ENCODE measurements at places on chromosomes 6 and 20.

DNA sequence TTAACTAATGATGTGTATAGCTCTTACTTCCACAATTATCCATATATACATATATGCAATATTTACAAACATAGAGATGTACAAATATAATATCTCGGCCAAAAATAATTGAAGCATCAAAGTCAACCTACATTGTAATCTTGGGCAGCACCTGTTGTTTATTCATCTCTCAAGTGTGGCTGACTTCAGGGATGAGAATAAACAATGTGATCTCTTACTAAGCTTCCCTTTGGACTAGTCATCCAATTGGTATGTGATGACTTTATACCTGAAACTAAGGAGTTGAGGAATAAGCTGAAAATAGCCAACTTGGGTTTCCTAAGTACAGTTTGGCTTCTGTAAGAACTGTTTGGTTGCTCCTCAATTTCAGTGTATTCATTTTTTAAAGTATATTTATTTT, 256.6 kb downstream of the KHDC1L start:
- DNase-seq = no peak

DNA sequence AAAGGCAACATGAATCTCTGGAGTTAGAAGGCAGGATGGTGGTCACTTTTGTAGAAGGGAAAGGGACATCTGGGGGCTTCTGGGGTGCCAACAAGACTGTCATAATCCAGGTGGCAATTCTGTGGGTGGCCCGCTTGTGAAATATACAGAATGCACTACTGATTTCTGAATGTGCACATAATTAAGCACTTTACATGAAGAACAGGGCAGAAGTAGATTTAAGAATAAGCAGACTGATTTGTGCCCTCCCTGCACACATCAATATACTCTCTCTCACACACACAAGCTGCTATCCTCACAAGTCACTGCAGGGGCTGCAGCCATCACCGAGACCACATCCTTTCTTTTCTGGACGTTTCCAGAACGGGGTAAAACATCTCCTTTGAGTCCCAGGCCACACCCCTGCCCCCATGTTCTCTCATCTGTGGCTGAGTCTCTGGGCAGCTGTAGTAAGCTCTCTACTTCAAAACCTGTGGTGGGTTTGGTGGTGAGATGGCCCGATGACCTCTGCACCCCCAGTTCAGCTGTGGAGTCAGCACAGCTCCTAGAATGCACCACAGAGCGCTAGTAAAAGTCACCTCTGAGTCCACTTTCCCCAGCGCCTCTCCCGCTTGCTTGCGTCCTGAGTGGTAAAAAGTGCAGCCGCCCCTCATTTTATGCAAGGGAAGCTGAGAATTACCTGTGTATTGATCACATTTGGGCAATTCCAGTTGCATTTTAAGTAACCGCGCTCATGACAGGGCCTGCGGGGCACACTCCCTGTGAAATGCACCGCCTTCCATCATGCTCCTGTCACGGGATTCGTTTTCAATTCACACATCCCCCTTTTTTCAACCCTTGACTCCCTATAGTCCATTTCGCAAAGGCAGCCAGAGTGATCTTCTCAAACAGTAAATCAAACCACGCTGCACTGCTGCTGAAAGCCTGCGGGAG, 115.5 kb downstream of the NFATC2 start:
- DNase-seq = no peak

DNA sequence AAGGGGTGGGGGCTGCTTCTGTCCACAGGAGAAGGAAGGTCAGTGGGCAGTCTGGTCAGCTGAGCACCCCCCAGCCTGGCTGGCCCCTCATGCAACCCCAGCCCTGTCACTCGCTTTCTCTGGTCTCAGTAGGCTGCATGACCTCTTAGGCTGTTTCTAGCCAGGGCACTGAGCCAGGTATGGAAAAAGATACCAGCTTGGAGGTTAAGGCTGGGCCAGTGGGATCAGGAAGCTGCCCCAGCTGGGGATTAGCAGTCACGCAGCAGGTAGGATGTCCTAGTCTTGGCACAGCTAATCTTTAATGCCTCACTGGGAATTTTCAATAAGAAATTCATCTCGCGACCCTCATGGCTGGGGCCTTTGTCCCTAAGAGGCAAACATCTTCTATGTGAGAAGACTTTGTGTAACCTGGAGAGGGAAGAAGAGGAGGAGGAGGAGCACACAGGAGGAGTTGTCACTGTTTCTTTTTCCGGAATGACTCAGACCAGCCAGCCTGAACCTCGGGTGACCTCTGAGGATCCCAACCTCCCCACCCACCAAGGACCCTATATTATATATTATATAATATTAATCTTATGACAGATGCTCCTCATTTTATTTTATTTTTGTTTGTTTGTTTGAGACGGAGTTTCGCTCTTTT, 2.4 kb upstream of the BPIFA2 start:
- DNase-seq = no peak

GRCh38 chr20:8161264-8162071, 29.4 kb downstream of the PLCB1 start:
- no peak for DNase-seq

GRCh38 chr20:6008254-6008653, 45.6 kb downstream of the LRRN4 start:
- DNase-seq = no peak

GRCh38 chr6:157909282-157909664, 72.4 kb upstream of the SYNJ2 start:
- DNase-seq = no peak

- no peak for DNase-seq
These were observed 26.9 kb downstream of the DDX27 start for GRCh38 chr20:49245921-49246740.

GRCh38 chr6:167500961-167501360, 176.1 kb downstream of the TTLL2 start:
- DNase-seq = no peak

DNA sequence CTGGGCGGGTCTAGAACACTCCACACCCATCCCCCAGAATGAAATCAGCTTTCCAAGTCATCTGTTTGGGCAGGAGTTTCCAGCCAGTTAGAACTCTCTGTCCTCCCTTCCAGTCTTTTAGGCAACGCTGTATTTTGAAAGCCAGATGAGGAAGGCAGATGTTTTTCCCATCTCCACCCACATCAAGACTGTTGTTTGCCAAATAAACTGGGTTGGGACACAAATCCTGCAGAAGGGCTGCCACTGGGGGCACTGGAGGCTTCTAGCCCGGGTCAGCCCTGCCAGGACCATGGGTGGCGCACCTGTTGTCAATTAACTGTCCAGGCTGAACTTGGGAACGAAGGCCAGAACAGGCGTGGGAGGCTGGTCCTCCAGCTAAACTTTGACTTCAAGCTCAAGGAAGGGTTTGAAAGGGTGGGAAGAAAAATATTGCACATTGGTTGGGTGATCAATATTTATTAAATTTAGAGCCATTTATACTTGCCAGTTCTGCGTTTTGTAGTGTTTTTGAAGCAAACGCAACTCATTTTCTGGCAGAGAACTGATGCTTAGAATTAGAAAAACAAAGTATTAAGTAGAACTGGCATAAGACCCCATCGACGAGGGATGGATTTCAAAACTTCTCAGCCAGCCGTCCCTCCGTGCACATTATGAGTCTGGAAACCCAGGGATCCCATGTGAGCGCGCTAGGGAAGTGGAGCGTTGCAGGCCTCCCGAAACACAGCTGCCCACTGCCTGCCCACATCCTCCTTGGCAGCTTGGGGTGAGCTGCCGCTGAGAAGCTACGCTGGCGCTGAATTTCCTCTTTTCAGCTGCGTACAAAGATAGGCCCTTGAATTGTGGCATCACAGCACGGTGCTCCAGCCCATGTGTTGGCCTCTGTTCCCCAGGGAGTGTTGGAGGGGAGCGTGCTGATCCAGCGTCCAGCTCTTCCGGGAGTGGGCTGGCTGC, 297.4 kb downstream of the QKI start:
- no peak for DNase-seq

DNA sequence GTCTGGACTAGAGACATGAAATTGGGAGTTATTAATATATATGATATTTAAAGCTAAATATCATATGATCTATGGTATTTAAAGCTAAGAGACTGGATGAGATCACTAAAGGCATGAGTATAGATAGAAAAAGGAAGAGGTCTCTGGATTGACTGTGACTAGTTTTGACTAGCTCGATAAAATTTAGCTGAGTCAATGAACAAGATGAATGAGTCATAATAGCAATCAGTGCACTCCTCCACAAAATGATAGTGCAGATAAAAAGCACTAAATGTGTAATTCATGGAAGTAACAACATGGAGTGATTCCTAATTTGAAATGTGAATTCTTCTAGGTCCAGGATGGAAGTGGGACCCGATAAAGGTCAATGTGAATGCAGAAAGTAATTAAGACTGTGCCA, 127.4 kb downstream of the PFDN4 start:
- no peak for DNase-seq

DNA sequence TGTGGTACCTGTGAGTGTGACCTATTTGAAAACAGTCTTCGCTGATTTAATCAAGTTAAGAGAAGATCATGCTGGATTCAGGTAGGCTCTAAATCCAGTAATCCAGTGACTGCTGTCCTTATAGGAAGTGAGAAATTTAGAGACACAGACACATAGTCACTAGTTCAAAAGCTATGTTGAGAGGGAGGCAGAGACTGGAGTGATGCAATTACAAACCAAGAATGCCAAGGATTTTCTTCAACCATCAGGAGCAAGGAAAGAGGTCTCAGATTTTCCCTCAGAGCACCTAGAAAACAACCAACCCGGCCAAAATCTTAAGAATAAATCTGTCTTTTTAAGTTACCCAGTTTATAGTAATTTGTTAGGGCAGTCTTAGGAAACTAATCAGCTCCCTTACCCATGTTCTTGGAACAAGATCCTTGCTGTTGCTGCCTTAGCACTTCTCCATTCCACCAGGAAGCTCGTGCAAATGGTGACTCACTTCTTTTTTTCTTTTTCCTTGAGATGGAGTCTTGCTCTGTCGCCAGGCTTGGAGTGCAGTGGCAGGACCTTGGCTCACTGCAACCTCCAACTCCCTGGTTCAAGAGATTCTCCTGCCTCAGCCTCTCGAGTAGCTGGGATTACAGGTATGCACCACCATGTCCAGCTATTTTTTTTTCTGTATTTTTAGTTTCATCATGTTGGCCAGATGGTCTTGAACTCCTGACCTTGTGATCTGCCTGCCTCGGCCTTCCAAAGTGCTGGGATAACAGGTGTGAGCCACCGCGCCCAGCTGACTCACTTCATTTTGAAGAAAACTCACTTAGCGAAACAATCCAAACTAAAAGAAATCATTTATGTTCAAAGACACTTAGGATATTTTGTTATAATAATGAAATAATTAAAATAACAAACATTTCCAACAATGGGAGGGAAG, 34.4 kb upstream of the ZNF184 start:
- no peak for DNase-seq

DNA sequence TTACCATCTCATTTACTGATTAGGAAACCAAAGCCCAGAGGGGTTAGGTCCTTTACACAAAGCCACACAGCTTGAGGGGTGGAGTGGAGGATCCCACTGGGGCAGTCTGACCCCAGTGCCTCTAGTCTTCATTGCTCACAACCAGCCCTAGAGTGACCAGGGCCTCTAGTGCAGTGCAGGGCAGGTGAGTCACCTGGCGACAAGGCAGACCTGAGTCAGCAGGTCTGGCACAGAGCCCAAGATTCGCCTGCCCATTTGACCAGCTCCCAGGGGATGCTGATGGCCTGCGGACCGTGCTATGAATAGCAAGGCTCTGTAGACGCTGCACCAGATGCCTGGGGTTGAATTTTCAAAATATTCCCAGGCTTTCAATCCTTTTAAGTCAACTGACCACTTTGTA, 29.9 kb downstream of the CDH26 start:
- no peak for DNase-seq
